ENCODE measurements at places on chromosomes 11 and 22. TPM values are rescaled to one million over a fixed set of nuclear protein-coding genes. Genes with fewer than 3 reads are reported as not detected.

Gene LIF
- total RNA-seq: 1.8 TPM

Gene POU2AF3
- not detected for total RNA-seq

Gene FLRT1
- total RNA-seq: not detected

Gene UCP3
- 5.5 TPM for total RNA-seq

Gene IZUMO1R
- not detected for total RNA-seq

Gene AMOTL1
- 2.0 TPM for total RNA-seq

Gene CD44
- total RNA-seq: 1,118 TPM

Gene MACROD1
- total RNA-seq: 3.9 TPM

Gene YPEL1
- 4.6 TPM for total RNA-seq

Gene CARD16
- 55.4 TPM for total RNA-seq

Gene NCR3LG1
- 3.1 TPM for total RNA-seq

Gene SLN
- not detected for total RNA-seq

Gene PNPLA5
- not detected for total RNA-seq

Gene PATE2
- not detected for total RNA-seq

Gene NEFH
- total RNA-seq: 0.15 TPM

Gene SF3B2
- total RNA-seq: 208 TPM

Gene MMP8
- total RNA-seq: not detected

Gene TRIM51
- not detected for total RNA-seq

Gene NELL1
- not detected for total RNA-seq

Gene SLC37A2
- total RNA-seq: 0.90 TPM

Gene CSF2RB
- 5.1 TPM for total RNA-seq

Gene LRRC4C
- not detected for total RNA-seq

Gene SHISAL1
- not detected for total RNA-seq

Gene NEU3
- 11.3 TPM for total RNA-seq

Gene LRP4
- not detected for total RNA-seq

Gene SNX32
- 0.27 TPM for total RNA-seq

Gene SERHL2
- 0.40 TPM for total RNA-seq

Gene FDXACB1
- total RNA-seq: 2.5 TPM
